ENCODE measurements at places on chromosomes 16 and 17.

- DNase-seq: no peak
Observed at GRCh38 chr16:50299508-50300105, 33.3 kb downstream of the ADCY7 start.

GRCh38 chr17:49926886-49927285, 42.1 kb upstream of the DLX4 start:
- DNase-seq: no peak

DNA sequence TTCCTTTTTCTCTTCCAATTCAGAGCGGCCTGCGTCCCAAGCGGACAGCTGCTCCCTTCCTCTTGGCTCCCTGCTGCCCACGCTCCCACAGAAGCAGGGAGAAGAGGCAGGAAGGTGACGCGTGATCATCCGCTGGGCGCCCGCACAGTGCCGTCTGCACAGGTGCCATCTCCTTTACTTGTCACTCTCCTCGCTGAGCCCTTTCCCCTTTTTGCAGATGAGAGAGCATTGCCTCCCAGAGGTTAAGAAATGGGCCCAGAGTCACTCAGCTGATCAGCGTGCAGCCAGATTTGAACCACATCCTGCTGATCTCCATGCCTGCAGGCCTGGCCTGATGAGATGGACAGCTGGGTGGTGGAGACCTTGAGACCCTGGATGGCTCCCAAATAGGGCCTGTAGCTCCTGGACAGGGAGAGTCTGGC, 299.8 kb downstream of the SEC14L1 start:
- DNase-seq: no peak

DNA sequence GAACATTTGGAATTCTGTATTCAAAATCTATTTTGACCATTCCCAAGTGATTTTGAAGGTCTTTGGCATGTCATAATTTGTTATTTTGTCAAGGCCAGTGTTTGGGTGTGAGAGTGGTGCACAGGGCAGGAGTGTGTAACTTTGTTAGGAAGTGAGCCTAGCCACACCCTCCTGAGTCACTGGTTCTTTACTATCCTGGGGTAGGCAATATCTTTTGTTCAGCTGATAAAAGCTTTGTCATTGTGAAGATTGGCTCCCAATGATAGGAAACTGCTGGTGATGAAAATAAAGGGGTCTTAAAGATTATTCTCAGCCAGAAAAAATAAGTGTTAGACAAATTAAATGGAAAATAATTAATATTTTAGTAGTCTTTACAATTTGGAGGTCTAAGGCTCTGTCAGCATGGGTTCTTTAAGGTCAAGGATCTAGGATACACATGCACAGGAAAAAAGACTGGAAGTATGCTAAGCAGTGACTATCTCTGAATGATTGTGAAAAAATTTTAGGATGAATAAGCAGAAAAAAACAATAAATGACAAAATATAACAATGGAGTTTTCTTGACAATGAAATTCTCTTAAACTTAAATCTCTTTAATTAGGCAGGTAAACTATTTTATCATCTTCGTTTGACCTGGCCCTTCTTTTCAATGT, 5.1 kb downstream of the UBN1 start:
- DNase-seq: no peak

GRCh38 chr16:81107511-81107910, 11.3 kb upstream of the GCSH start:
- DNase-seq: no peak

GRCh38 chr16:72739577-72739976, 308.4 kb downstream of the ZFHX3 start:
- no peak for DNase-seq

DNA sequence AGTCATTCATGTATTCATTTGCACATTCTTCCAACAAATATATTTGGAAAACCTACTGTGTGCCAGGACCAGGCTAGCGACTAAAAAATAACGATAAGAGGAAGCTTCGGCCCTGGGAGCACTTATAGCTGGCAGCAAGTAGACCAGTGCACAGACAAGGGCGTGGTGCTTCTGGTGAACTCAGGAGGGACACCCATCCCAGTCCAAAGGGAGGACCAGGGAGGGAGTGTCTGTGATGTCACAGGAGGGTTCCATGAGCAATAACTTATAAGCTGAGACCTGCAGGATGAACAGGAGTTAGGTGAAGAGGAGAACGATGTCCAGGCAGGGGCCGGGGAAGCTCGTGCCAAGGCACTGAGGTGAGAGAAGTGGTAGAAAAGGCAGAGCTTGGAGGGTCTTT, 17.4 kb upstream of the PHOSPHO1 start:
- no peak for DNase-seq

DNA sequence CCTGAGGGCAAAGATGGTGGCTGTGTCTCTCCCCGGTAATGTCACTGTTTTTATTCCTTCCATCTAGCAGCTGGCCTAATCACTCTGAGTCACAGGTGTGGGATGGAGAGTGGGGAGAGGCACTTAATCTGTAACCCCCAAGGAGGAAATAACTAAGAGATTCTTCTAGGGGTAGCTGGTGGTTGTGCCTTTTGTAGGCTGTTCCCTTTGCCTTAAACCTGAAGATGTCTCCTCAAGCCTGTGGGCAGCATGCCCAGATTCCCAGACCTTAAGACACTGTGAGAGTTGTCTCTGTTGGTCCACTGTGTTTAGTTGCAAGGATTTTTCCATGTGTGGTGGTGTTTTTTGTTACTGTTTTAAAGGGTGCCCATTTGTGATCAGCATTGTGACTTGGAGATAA, 5.5 kb upstream of the RAPGEFL1 start:
- DNase-seq: no peak

DNA sequence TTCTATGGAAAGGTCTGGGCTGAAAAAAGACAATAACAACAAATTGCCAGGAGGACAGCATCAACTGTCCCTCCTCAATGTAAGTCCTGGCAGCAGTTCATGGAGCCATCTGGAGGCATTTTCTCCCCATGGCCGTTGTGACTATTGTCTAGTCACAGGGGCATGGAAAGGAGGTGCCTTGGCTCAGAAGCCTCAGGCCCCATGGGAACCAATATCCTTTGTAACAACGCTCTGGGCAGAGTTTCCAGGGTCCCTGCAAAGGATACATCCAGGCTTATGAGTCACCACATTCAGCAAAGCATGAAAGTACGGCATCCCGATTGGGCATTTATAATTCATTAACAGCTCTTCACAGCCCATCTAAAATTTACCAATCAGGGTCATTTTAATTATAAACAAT, 85.2 kb downstream of the GLG1 start:
- DNase-seq: no peak

DNA sequence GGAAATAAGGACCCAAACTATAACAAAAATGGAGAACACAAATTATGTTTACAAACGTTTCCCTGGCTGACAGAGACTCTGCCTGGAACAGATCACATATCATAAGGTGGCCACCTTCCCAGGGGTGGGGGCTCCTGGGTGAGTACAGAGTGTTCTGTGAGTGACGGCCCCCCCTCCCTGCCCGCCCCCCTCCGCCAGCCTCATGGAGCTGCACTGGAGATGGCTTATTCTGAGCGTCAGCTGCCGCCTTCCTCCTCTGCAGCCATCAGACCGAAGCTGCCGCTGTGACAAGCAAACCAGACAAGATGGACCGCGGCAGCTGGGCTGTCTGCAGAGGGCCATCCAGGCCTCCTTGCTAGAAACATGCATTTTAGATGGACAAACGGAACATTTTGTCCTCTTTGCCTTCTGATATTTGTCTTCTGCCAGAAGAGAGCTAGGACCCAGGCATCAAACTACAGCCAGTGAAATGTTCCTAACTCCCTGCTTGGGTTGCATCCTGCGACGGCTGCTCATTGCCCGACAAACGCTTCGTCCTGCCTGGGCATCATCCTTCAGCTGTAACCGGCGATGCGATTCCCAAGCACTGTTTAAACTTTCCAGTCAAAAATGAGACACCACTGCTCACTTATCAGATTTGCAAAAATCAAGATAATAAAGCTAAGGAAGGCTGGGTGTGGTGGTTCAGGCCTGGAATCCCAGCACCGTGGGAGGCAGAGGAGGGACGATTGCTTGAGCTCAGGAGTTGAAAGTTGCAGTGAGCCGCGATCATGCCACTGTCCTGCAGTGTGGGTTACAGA, 15.3 kb upstream of the RPTOR start:
- no peak for DNase-seq

DNA sequence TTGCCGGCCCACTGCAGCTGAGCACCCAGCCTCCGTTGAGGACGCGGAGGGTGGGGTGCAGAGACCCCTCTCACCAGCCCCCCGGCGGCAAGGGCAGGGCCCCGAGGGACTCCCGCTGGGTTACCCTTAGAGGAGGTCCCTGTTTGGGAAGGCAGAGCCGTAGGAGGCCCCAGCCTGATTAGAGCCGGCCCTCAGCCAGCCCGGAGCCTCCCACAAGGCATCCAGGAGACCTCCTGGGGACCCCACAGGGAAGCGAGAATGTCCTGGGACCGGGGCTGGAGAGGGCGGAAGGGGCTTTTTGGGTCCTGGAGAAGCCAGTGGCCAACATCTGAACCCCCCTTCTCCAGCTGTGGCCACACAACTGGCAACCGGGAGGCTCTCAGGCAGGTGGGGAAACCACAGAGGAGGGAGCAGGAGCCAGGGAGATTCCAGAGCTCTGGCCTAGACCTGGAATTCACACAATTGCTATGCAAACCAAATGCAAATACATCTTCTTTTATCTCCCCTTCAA, 21.7 kb upstream of the SP6 start:
- DNase-seq: no peak

- no peak for DNase-seq
Observed at GRCh38 chr16:266258-267164, 9.2 kb downstream of the RGS11 start.

- DNase-seq: no peak
Observed at GRCh38 chr16:69838489-69838888, 76.4 kb downstream of the WWP2 start.

DNA sequence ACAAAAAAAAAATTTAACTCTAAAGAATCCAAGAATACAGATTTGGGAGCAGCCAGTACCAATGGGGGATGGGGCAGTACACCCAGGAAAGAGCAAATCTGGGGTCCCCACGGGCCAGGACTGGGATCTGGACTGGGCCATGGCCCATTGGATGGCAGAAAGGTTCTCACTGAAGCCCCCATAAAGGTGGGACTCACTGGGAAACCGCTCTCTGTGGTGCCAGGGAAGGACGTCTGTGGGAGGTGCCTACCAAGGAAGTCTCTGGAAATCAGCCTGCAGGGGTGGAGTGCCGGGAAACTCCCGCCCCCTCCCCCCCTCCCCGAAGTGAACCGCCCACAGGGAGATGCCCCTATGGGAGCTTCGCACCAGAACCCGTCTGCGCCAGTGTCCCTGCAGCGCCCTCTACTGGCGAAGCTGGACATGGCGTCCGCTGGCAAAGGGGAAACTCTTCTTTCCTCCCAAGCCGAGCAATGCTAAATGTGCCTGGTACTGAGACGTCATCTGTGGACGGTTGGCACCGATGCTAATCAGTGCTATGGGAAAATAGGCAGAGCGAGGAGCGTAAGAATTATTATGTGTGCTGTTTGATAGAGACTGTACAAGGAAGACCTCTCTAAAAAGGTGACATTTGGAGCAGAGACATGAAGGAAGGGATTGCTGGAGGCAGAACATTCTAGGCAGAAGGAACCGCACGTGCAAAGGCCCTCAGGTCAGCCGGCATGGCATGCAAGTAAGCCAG, 671.1 kb downstream of the WWOX start:
- peak; percentile 77 for DNase-seq

- no peak for DNase-seq
Observed at GRCh38 chr17:3818786-3819185, 17.8 kb upstream of the ITGAE start.

DNA sequence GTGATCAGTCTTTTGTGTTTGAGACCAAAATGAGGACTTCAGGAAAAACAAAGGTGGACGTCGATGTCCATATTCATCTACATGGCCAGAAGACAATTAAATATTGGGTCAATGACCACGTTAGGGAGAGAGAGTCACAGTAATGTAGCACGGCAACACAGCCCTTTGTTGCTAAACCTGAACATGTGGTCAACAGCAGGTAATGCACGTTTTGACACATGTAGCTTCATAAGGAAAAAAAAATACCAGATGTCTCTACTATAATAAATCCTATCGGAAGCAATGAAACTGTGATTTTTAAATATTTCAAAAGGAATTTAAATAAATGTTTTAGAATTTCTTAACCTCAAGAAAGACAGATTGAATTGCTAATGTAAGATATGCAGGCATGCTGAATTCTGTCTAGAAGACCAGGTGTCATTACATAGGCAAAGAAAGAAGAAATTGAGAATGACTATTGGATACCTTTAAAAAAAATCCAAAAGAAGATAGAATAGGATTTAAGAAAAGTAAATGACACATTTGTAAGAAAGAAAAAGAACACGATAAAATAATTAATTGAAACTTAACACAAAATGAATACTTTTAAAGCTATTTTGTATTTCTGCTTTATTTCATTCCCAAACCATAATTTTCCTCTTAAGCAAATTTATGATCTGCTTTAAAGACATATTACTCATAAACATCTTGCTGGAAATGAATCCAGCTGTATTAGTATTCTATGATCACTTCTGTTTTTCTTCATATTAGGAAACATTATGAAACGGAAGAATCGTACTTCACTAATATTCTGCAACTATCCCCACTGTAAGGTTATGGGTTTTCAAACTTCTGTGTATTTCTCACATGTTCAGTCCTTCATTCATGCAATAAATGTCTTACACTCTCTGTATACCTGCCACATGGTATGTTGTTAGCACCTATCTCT, 30.1 kb downstream of the ABCA8 start:
- DNase-seq: no peak

- DNase-seq: no peak
Observed at GRCh38 chr16:66315210-66315825, 51.2 kb upstream of the CDH5 start.

DNA sequence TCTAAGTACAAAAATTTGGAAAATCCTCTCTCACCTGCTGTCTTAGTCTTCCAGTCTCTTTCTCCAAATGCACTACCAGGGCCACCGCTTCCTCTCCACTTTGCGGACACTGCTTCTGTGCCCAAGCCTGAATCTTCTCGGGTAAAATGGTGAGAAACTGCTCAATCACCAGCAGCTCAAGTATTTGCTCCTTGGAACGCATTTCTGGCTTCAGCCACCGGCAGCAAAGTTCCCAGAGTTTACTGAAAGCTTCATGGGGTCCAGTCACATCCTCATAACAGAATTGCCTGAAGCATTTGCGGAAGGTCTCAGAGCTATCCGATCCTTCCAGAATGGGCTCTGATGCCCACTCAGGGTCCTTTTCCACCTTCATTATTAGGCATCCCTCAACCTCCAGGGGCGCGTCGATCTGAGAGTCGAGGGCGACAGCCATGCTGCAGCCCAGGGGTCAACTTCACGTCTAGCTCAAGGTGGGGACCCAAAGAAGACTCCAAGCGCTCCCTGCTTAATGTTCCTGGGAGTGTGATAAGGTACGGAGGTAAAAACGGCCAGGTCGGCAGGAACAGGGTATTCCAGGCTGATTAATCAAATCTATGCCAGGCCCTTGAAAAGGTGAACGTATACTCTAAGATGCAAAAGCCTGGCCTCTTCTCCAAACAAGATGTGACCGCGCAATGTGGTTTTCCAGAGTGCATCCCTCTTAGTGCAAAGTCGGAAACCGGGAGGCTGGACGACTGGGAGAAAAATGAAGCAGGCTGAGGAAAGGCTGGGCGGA, 763 bp downstream of the ZKSCAN2 start:
- no peak for DNase-seq

DNA sequence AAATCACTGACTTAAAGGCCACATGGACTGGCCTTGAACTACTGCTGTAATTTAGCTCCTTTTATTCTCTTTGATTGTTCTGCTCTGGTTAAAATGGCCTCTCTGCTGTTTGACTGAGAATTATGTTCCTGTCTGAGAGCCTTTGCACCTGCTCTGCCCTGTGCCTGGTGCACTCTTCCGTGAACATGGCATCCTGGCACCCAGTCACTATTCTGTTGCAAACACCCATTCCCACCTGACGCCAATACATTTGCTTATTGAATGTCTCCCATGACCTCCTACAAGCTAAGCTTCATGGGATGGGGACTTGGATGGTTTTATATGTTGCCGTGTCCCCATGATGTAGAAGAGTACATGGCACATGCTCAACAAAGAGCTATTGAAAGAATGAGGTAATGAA, 20.1 kb downstream of the HSD17B2 start:
- no peak for DNase-seq

Measured in stimulated activated CD4-positive, alpha-beta T cell treated with anti-CD3 and anti-CD28 coated beads, Interleukin-12 subunit alpha, Interleukin-12 subunit beta, amount 100 ng/mL, for 24 hours (primary cell).